ENCODE measurements at places on chromosomes 3 and 15.

GRCh38 chr3:17121336-17121735 is 236.6 kb downstream of the PLCL2 start:
- no peak for DNase-seq

DNA sequence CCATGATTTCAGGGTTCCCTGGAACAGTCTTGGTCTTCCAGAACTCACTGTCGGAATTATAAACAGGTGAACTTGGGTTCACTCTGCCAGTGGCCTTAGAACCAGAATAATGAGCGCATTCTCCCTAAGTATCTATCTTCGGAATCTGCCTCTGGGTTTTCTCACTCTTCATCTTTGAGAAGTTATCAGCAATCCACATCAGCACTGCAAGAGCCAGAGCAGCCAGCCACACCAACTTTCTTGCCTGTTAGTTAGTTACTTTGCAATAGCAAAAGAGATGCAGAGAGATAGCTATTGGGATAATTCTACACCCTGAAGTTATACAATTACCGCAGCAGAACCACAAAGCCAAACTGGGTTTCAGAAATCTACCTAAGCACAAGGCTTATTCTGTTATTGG is 25.8 kb downstream of the GLB1 start:
- no peak for DNase-seq

DNA sequence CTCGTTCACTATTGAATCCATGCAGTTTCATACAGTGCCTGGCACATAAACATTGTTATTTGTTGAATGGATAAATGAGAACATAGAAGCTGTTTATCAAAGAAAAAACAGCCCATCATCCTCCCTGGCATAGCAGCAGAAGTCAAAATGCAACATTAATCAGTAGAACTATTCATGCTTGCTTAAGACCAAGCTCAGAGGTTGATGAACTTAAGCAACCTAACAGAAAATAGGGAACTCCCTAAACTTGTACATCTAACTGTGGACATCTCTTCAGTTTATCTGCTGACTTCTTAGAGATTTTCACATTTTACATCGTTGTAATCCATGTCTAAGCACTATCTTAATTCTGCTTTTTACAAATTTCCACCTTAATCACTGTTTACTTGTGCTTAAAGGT is 29.2 kb downstream of the SENP8 start:
- peak; percentile 43 for DNase-seq

GRCh38 chr3:195895861-195896360 is 12.4 kb downstream of the TNK2 start:
- peak; percentile 78 for DNase-seq

- peak; percentile 7 for DNase-seq
Observed at GRCh38 chr3:55746808-55747413, 259.8 kb upstream of the WNT5A start.

DNA sequence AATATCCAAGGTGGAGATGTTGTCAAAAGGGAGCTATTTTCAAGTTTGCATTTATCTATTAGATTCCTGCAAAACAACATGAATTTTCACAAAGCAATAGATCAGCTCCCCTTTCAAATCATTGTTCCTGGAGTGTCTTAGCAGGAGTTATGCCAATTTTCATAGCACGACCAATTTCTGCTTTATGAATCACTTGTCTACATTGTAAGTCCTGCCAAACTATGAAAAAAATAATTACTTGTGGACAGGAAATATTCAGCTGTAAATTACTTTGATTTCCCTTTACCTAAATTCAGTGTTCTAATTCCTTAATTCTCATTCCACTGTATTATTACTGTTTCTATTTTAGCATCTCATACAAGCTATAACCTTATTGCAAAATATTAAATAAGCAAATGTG is 1289.6 kb downstream of the NSUN3 start:
- DNase-seq: no peak

DNA sequence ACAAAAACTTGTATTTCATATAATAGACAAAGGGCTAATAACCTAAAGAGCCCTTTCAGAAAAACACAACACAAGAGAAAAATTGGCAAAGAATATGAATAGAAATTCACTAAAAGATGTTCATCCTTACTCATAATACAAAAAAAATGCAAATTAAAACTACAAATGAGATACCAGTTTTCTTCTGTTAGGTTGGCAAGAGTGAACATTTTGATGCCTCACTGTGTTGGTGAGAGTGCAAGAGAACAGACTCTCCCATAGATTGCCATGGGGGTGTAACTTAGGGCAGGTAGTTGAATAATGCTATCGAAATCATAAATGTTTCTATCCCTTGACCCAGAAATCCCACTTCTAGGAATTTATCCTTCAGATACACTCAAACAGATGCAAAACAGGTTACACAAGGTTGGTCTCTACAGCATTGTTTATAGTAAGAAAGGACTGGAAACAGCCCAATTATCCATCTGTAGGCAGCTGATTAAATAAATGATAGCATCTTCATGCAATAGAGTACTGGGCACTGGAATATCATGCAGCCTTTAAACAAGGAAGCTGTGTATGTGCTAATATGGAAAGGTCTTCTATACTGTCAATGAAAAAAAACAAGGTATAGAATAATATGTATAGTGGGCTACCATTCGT is 146.3 kb downstream of the TLE3 start:
- no peak for DNase-seq

GRCh38 chr3:158649791-158650190 is 5.5 kb downstream of the GFM1 start:
- DNase-seq: no peak

- DNase-seq: peak; percentile 59
Observed at GRCh38 chr15:77959432-77959879, 118.1 kb downstream of the TBC1D2B start.

DNA sequence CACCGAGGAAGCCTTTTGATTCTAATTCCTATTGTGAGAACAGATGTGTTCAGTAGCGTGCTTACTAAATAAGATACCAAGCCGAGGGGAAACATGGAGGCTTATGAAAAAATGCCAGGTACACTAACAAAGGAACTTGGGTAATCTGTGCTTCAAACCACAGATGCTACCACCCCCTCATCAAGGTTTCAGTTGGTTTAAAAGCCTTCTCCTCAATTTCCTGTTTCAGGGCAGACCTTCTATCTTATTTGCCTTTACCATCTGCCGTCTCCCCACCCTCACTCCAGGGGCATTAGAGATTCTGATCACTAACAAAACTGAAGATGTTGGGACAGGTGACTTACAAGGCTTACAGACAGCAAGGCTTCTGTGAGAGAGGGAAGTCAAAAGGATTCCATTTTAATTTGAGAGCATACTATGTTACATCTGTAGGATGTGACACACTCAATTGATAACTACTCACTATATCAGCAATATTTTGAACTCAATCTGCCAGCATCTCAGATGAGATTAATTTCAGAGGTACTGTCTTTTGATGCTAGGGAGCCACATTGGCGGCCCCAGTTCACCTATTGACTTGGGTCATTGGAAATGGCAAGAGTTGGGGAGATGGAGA is 60.6 kb upstream of the PLCL2 start:
- no peak for DNase-seq
